ENCODE measurements at places on chromosomes 12 and 14. TPM values are rescaled to one million over a fixed set of nuclear protein-coding genes. Genes with fewer than 3 reads are reported as not detected.

GRCh38 chr14:20247646-20248246 is 8.7 kb downstream of the OR11H4 start:
- no peak for DNase-seq

RNASE7 gene
- total RNA-seq, result not detected

GPR65 gene
- total RNA-seq, result 13.7 TPM

- DNase-seq, result no peak
These were observed 360.9 kb downstream of the KCNH5 start for GRCh38 chr14:62684376-62684775.

BRAP gene
- total RNA-seq, result 25.3 TPM
